ENCODE measurements at places on chromosomes 11 and 22.

- no peak for DNase-seq
Observed at GRCh38 chr11:126511475-126512115, 156.1 kb downstream of the ST3GAL4 start.

GRCh38 chr11:61102667-61103571 lies 630 bp downstream of the CD5 start:
- DNase-seq, result peak; percentile 70

- DNase-seq, result peak; percentile 42
Observed at GRCh38 chr11:68206211-68206610, 6.9 kb downstream of the KMT5B start.

GRCh38 chr11:92443199-92443598 lies 218.6 kb downstream of the FAT3 start:
- no peak for DNase-seq

DNA sequence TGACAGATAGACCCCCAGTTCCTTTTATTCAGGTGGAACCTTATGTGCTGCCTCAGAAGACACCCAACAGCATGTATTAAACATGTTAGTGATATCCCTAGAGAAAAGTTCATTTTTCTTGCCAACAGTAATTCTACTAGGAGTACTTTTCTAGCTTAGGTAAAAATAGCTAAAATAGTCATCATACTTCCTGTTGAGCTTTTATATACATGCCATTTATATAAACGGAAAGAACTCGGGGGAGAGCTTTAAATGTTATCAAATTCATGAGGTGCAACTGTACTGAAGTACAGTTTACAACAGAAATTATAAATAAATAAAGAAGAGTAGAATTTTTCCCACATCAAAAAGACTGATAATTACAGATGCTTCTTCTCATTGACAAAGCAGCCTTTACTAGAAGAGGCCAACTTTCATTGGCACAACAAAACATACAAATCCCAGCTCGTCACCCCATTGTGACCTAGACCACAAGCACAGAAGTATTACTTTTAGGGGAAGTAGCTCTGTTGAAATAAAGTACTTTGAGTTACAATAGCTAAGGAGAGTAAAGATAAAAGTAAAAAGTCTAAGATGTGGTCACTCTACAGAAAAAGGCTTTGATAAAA lies 59.1 kb upstream of the POU2AF2 start:
- DNase-seq, result no peak

GRCh38 chr11:8745431-8746253 lies 63.0 kb downstream of the RPL27A start:
- DNase-seq, result no peak

DNA sequence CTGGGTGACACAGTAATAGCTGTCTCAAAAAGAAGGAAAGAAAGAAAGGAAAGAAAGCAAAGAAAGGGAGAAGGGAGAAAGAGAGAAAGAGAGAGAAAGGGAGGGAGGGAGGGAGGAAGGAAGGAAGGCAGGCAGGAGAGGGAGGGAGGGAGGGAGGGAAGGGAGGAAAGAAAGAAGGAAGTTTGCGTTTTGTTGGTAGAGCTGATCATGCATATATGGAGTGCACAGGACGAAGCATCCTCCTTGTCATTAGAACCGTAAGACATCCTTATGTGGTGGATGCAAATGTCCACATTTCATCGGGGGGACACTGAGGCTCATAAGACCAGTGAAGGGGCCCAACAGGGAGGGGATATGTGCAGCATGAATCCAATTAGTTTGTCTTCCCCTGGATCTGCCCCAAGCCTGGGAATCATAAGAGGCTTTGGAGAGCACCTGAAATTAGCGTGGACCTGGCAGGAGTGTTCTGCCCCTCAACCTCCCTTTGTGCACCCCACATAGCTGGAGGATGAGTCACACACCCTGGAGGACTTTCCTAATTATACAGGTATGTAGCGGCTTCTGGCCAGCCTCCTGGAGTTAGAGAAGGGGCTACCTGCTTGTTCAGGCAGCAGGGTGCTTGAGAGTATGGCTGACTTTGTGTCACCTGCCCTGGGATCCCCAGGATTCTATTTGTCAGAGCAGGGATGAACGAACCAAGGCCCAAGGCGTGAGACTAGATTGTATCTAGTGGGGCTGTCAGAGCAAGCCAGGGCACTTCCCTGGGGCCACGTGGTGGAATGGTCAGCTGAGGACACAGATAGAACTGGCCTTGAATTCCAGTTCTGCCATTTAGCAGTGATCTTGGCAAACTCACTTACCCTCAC lies 119.7 kb upstream of the CD82 start:
- no peak for DNase-seq

Measured in activated T-cell treated with anti-CD3 and anti-CD28 coated beads, Interleukin-2, amount 50 U/mL, for 24 hours (primary cell).